ENCODE measurements at places on chromosomes 7 and 10.

GRCh38 chr7:30260246-30260768 lies 24.1 kb upstream of the ZNRF2 start:
- H3K36me3 ChIP-seq: no peaks in the 10 kb centered on the region
- H3K4me1 ChIP-seq: no peaks in the 10 kb centered on the region
- no peak overlapping the region for H3K4me3 ChIP-seq
- H3K27me3 ChIP-seq: no peaks in the 10 kb centered on the region
- no peak overlapping the region for H3K27ac ChIP-seq

DNA sequence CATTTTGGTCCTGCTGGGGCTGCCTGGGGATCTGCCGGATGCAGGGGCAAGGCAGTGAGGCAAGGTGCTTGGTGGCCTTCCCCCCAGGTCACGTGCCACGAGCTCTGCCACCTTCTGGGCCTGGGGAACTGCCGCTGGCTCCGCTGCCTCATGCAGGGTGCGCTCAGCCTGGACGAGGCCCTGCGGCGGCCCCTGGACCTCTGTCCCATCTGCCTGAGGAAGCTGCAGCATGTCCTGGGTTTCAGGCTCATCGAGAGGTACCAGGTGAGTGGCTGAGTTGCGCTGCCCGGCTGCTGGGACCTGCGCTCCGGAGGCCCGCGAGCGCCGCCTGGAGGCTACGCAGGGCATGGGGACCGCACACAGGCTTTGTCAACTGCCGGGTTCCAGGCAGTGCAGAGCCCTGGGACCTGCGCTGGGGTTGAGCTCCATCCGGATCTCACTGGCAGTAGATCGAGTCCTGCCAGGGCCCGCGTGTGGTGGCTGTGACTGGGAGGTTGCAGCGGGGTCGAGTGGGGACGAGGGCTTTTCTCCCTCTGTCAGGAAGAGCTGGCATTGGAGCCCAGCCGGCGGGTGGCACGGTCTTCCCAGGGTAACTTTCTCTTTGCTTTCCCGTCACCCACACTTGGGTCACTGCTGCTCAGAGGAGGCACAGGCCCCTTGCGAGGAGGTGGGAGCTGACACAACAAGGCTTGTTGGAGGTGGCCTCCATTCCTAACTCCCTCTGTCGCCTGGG lies 21.7 kb downstream of the AMZ1 start:
- no peaks in the 10 kb centered on the region for H3K36me3 ChIP-seq
- DNase-seq: peak; percentile 78
- H3K4me1 ChIP-seq: no peaks in the 10 kb centered on the region
- no peaks in the 10 kb centered on the region for H3K27me3 ChIP-seq
- no peak overlapping the region for H3K27ac ChIP-seq

DNA sequence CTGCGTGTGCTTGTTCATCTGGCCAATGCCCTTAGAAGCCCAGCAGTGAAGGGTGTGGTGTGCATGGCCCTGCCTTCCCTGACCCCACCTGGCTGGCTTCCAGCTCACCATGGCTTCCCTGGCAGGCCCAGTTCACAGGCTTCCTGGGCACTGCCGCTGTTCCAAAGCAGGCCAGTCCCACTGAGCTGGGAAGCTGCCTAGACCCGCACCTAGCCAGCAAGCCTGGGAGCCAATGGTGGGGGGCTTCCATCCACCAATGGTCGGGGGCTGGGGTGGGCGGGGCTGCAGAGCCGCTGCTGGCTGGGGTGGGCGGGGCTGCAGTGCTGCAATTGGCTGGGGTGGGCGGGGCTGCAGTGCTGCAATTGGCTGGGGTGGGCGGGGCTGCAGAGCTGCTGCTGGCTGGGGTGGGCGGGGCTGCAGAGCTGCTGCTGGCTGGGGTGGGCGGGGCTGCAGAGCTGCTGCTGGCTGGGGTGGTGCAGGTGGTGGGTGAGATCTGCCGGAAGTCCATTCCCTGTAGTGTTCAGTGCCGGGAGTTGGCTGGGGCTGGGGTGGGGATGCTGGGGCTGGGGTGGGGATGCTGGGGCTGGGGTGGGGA lies 12.4 kb downstream of the CALY start:
- no peak overlapping the region for H3K27ac ChIP-seq
- peak overlapping the region; percentile 42 for H3K4me3 ChIP-seq
- peak; percentile 72 for DNase-seq
- peaks cover 9% of the 10 kb centered on the region for H3K4me1 ChIP-seq
- no peaks in the 10 kb centered on the region for H3K36me3 ChIP-seq
- H3K27me3 ChIP-seq: peaks cover 24% of the 10 kb centered on the region

GRCh38 chr10:43236176-43236850 lies 30.6 kb downstream of the RASGEF1A start:
- no peak overlapping the region for H3K27ac ChIP-seq
- DNase-seq: peak; percentile 2
- H3K36me3 ChIP-seq: no peaks in the 10 kb centered on the region
- H3K4me3 ChIP-seq: no peak overlapping the region
- no peaks in the 10 kb centered on the region for H3K4me1 ChIP-seq

GRCh38 chr10:4687397-4687796 lies 138.6 kb upstream of the AKR1E2 start:
- H3K27ac ChIP-seq: no peak overlapping the region
- DNase-seq: no peak
- no peak overlapping the region for H3K4me3 ChIP-seq
- H3K27me3 ChIP-seq: no peaks in the 10 kb centered on the region

DNA sequence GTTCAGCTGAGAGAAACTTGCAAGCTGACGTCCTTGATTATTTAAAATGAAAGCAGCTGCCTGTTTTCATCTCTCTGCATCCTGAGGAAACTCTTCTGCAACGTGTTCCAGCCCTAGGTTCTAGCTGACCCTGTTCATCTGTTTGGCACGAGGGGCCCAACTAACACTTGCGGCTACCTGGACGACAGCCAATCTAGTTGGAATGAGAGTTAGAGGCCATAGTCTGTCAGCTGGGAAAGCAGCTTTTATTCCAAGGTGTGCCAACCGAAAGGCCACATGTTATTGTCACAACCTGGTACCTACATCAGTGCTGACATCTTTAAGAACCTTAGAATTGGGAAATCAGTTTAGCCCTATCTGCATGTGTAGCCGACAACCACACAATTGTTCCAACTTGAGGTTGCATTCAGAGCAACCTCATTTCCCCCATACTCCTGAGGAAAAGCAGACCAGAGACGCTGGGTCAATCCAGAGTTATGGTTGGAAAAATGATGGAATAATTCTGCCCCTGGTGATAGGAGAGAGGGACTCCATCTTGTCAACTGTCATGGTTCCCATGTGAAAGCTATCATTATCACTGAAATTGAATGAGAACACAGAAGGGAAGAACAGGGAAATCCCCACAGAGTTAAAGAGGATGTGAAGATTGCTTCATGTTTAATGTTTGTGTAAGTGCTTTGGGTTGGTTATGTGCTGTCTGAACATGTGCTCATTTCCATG lies 121.6 kb downstream of the EGFR start:
- no peaks in the 10 kb centered on the region for H3K36me3 ChIP-seq
- DNase-seq: no peak
- no peak overlapping the region for H3K4me3 ChIP-seq
- peaks cover 27% of the 10 kb centered on the region for H3K4me1 ChIP-seq

GRCh38 chr10:63582690-63583089 lies 61.5 kb downstream of the REEP3 start:
- H3K4me3 ChIP-seq: no peak overlapping the region
- H3K36me3 ChIP-seq: no peaks in the 10 kb centered on the region
- H3K4me1 ChIP-seq: no peaks in the 10 kb centered on the region
- H3K27ac ChIP-seq: no peak overlapping the region
- DNase-seq: no peak
- H3K27me3 ChIP-seq: no peaks in the 10 kb centered on the region

- no peaks in the 10 kb centered on the region for H3K4me1 ChIP-seq
- H3K36me3 ChIP-seq: no peaks in the 10 kb centered on the region
- peak overlapping the region; percentile 82 for H3K27ac ChIP-seq
- no peaks in the 10 kb centered on the region for H3K27me3 ChIP-seq
Observed at GRCh38 chr10:104122225-104123107, 495 bp downstream of the SFR1 start.

DNA sequence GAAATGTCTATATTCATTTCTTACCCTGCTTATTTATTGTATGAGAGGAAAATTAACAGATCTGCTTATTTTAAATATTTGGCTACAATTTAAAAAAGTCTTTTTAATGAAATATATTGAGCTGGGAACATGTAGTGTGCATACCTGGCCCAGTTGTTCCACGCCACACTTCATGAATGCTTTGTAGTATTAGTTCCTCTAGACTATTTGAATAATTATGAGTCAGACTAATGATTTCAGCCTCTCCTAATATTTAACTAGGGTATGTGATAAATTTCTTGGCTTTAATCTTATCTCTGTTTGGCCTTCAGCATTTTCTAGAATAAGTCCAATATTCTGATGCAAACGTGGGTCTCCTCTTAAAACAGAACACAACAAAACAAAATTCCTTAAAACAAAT lies 226.6 kb downstream of the CREB5 start:
- DNase-seq: no peak
- H3K4me3 ChIP-seq: no peak overlapping the region
- no peaks in the 10 kb centered on the region for H3K4me1 ChIP-seq
- no peaks in the 10 kb centered on the region for H3K27me3 ChIP-seq
- H3K36me3 ChIP-seq: no peaks in the 10 kb centered on the region
- H3K27ac ChIP-seq: no peak overlapping the region

DNA sequence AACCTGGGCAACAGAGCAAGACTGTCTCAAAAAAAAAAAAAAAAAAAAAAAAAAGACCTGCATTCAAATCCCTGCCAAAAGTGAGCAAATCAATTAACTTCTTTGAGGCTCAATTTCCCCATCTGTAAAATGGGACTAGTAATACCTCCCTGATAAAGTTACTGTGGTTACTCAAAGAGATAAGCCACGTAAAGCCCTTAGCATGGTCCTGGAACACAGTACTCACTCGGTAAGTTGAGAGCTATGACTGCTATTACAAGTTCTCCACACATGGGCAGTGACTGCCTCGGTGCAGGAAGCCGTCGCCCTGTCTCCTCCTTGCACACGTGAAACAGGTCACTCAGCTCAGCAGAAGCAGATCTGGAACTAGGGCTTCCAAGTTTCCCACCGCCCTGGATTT lies 37.9 kb downstream of the DDIT4 start:
- H3K4me3 ChIP-seq: no peak overlapping the region
- no peak for DNase-seq
- H3K4me1 ChIP-seq: peaks cover 48% of the 10 kb centered on the region
- no peak overlapping the region for H3K27ac ChIP-seq

GRCh38 chr10:59678884-59679301 lies 30.8 kb downstream of the SLC16A9 start:
- no peaks in the 10 kb centered on the region for H3K36me3 ChIP-seq
- no peak overlapping the region for H3K27ac ChIP-seq
- DNase-seq: no peak
- no peaks in the 10 kb centered on the region for H3K4me1 ChIP-seq
- H3K4me3 ChIP-seq: no peak overlapping the region

GRCh38 chr7:1065585-1066241 lies 21.4 kb downstream of the GPR146 start:
- H3K36me3 ChIP-seq: no peaks in the 10 kb centered on the region
- H3K27ac ChIP-seq: no peak overlapping the region
- H3K27me3 ChIP-seq: no peaks in the 10 kb centered on the region
- H3K4me3 ChIP-seq: no peak overlapping the region
- peak; percentile 83 for DNase-seq

- H3K27me3 ChIP-seq: no peaks in the 10 kb centered on the region
- no peaks in the 10 kb centered on the region for H3K36me3 ChIP-seq
- peaks cover 9% of the 10 kb centered on the region for H3K4me1 ChIP-seq
- H3K4me3 ChIP-seq: no peak overlapping the region
- peak; percentile 34 for DNase-seq
- no peak overlapping the region for H3K27ac ChIP-seq
Observed at GRCh38 chr7:155798673-155799439, 13.4 kb downstream of the SHH start.

- no peak overlapping the region for H3K27ac ChIP-seq
- no peaks in the 10 kb centered on the region for H3K36me3 ChIP-seq
- H3K4me1 ChIP-seq: no peaks in the 10 kb centered on the region
- H3K4me3 ChIP-seq: no peak overlapping the region
- no peak for DNase-seq
Observed at GRCh38 chr7:151264615-151265014, 16.1 kb upstream of the SMARCD3 start.

- H3K27ac ChIP-seq: no peak overlapping the region
- no peak overlapping the region for H3K4me3 ChIP-seq
- peak; percentile 88 for DNase-seq
- no peaks in the 10 kb centered on the region for H3K36me3 ChIP-seq
- no peaks in the 10 kb centered on the region for H3K4me1 ChIP-seq
Observed at GRCh38 chr10:80699602-80700039, 161.9 kb downstream of the SH2D4B start.

GRCh38 chr7:117146059-117146458 lies 176.8 kb downstream of the WNT2 start:
- no peaks in the 10 kb centered on the region for H3K36me3 ChIP-seq
- no peak overlapping the region for H3K27ac ChIP-seq
- H3K4me3 ChIP-seq: no peak overlapping the region
- H3K27me3 ChIP-seq: no peaks in the 10 kb centered on the region
- no peak for DNase-seq

DNA sequence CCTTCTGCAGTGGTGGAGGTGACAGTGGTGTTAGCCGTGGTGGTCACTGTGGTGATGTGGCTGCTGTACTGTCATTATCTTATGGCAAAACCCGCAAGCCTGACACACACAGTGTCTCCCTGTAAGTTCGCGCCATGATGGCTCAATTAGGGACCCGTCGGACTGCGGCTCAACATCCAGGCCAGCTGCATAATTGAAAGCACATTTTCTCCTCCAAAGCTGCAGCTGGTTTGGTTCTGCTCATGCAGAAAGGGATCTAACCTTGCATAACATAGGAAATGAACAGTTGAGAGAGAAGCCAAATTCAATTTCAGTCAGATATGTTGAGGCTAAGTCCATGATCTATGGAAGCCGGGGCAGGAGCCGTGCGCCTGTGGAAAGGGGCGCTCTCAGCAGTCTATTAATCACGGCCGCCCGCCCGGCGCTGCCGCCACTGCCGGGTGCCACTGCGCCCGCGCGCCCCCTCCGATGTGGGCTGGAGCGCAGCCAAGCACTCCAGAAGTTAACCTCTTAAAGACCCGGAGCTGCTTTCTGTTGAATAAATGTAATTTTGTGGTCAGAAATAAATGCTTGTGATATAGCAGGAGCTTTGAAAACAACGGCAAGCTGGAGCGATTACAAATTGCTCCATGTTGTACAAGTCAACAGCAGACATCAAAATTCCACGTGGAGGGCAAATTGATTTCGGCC lies 227.7 kb downstream of the CUX1 start:
- no peaks in the 10 kb centered on the region for H3K27me3 ChIP-seq
- DNase-seq: no peak
- no peak overlapping the region for H3K4me3 ChIP-seq
- H3K36me3 ChIP-seq: no peaks in the 10 kb centered on the region
- H3K4me1 ChIP-seq: peaks cover 4% of the 10 kb centered on the region

- no peaks in the 10 kb centered on the region for H3K27me3 ChIP-seq
- H3K4me3 ChIP-seq: no peak overlapping the region
- H3K27ac ChIP-seq: no peak overlapping the region
Observed at GRCh38 chr10:72689660-72690059, 2.3 kb upstream of the MCU start.

GRCh38 chr10:67780759-67781538 lies 57.0 kb downstream of the DNAJC12 start:
- no peaks in the 10 kb centered on the region for H3K4me1 ChIP-seq
- H3K27me3 ChIP-seq: no peaks in the 10 kb centered on the region
- DNase-seq: no peak
- no peaks in the 10 kb centered on the region for H3K36me3 ChIP-seq
- H3K27ac ChIP-seq: no peak overlapping the region
- no peak overlapping the region for H3K4me3 ChIP-seq

Measured in right lobe of liver (tissue), 6 donors.